Peyer's patch (tissue), 4 donors: ENCODE measurements at places on chromosomes 11 and 22.
A peak's percentile ranks its signal among the peaks of the same experiment; 100 is the strongest.

- H3K27ac ChIP-seq, result peak overlapping the region; percentile 97
- peak overlapping the region; percentile 67 for H3K4me3 ChIP-seq
- no peak for DNase-seq
- H3K4me1 ChIP-seq, result peaks cover 15% of the 10 kb centered on the region
Observed at GRCh38 chr11:65501186-65501471, 2.3 kb downstream of the MALAT1 start.

- DNase-seq, result no peak
- H3K27ac ChIP-seq, result no peak overlapping the region
- no peaks in the 10 kb centered on the region for H3K27me3 ChIP-seq
- no peaks in the 10 kb centered on the region for H3K36me3 ChIP-seq
Observed at GRCh38 chr11:108135845-108136544, 14.6 kb downstream of the ACAT1 start.

- peaks cover 36% of the 10 kb centered on the region for H3K4me1 ChIP-seq
- no peaks in the 10 kb centered on the region for H3K27me3 ChIP-seq
- no peaks in the 10 kb centered on the region for H3K36me3 ChIP-seq
Observed at GRCh38 chr11:692824-693414, 2.1 kb downstream of the DEAF1 start.

GRCh38 chr11:72294616-72295395 is 50.8 kb upstream of the PHOX2A start:
- H3K4me3 ChIP-seq, result no peak overlapping the region
- H3K27me3 ChIP-seq, result no peaks in the 10 kb centered on the region
- no peaks in the 10 kb centered on the region for H3K4me1 ChIP-seq
- H3K36me3 ChIP-seq, result no peaks in the 10 kb centered on the region
- DNase-seq, result peak; percentile 2
- H3K27ac ChIP-seq, result no peak overlapping the region

DNA sequence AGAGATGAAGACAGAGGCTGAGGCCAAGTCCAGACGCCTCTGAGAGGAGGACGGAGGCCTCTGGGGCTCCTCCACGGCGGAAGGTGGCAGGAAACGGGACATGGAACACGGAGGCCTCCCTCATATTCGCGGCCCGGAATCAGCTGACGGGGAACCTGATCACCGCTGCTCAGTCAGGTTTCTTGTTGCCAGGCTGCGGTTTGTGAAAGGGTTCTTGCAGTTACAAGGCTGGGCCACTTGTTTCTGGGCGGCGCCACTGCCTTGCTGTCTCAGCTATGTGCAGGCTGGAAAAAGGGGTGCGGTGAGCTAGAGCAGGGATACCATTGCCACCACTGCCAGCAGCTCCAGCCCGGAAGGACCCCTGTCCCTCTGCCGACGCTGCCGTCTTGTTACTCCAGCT is 10.0 kb upstream of the MMP1 start:
- no peaks in the 10 kb centered on the region for H3K36me3 ChIP-seq
- no peaks in the 10 kb centered on the region for H3K27me3 ChIP-seq
- H3K4me3 ChIP-seq, result no peak overlapping the region
- no peak overlapping the region for H3K27ac ChIP-seq
- H3K4me1 ChIP-seq, result no peaks in the 10 kb centered on the region
